Mesenchymal stem cell (in vitro differentiated cells and primary cell): ENCODE measurements at places on chromosomes 11 and 22.

- DNase-seq = no peak
Observed at GRCh38 chr11:6736495-6737121, 35.2 kb downstream of the OR2AG2 start.

DNA sequence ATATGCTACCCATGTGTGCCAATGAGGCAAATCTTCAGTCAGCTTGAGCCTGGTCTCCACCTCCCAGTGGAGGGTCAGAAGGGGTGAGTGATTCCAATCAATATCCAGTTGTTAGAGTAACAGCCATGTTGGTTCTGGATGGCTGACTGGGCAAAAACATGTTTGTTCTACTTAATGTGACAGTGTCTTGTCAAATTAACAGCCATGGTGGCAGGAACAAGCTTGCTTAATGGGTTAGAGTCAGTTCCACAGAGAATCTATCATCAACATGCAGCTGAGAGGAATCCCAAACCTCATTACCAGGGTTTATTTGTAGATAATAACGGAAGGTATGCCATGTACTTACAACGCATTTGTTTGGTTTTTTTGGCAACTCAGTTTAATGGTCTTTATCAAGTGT is 133.2 kb downstream of the SLC17A6 start:
- DNase-seq = no peak

GRCh38 chr11:33294224-33294623 is 37.0 kb downstream of the HIPK3 start:
- no peak for DNase-seq

GRCh38 chr22:35353318-35353717 is 27.6 kb upstream of the HMOX1 start:
- DNase-seq = no peak

DNA sequence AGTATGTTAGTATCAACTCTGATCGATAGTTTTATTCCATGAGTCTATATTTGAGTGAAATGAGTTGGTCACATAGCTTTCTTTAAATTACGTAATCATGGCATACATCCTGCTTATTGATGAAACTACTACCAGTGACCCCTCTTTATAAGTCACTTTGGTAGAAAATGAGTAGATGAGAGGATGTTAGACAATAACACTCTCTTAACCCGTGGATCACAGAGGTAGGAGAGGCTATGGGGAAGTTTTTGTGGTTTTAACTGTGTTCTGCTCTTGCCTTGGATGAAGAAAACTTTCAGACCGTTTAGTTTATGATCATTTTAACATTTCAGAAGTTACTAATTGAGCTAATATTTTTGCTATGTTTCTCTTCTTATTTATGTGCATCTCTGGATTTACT is 34.0 kb downstream of the TBCEL start:
- no peak for DNase-seq

DNA sequence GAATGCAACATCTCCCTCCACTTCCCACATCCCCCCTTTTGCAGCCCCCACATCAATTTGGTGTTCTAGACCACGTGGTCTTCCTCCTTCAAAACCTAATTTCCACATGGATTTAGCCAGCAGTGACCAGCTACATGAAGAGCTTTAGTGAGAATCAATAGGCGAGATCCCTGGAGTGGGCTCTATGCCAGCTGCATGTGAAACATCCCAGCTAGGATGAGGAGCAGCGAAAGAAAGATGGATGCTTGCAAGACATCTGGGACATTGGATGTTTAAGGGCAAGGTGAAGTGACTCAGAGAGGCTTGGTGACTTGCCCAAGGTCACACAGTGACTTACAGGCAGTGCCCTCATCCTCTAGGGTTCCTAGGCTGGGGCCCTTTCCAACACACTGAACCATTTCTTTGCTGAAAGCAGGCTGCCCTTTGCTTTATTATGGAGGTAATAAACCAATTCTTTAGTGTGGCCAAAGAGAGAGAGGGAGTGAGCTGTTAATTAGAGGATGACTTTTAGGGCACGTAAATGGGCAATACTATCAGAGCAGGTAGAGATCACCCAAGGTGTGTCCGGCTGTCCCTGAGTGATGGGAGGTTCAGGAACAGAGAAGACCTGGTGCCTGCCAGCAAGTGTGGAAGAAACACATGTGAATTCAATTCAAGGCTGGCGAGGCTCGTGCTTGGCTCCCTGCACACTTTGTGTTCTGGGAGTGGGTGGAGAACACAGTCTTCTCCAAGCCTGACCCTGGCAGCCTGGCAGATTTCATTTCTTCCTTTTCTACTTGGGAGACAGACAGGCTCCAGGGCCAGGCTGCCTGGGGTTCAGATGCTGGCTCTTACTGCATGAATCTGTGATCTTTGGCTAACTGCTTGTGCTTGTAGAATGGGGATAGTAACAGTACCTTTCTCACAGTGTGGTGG is 24.0 kb downstream of the TSPAN18 start:
- no peak for DNase-seq

GRCh38 chr22:28581016-28581415 is 98.6 kb downstream of the TTC28 start:
- no peak for DNase-seq

DNA sequence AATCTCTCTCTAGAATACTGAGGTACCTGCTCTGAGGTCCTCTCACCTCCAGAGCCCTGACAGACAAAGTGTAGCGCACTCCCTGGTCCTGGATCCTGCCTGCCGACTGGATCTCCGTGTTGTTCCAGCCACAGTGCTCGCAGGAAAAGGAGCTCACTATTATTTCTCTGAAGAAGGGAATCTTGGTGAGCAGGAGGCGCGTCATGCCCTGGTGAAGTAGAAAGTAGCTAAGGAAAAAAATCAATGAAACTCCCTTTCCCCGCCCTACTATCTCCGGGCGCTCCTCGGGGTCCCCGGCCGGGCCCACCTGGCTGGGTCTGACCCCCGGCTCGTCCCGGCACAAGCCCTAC is 412 bp downstream of the ZPR1 start:
- DNase-seq = peak; percentile 20

- no peak for DNase-seq
Observed at GRCh38 chr11:109378034-109378433, 44.0 kb upstream of the C11orf87 start.

- no peak for DNase-seq
Observed at GRCh38 chr11:16318320-16318719, 38.0 kb downstream of the SOX6 start.

DNA sequence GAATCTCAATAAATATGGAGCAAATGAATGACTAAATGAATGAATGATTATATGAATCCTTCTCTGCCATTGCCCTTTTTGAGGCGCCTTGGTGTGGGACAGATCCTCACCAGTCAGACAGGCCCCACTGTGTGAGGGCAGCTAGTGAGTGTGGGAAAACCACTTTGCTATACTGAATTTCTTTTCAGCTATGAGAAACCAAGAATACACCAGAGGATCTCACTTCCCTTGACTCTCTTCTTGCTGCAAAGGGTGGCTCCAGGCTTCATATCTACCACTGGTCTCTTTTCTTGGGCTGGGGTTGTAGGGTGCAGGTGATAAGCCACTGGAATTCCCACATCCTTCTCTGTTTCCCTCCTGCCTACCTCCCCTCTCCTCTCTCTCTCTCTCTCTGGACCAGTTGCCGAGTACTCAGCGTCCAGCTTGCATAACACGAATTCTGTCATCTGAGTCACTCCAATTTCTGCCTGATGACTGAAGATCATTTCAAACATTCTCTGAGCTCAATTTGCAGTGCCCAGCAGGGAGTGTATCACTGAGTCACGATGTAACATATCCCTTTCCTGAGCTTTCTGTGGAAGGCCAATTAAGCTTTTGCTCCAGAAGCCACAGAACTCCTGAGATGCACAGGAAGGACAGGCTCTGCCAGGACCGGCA is 304.3 kb upstream of the NCAM1 start:
- DNase-seq = no peak

GRCh38 chr11:36008584-36008983 is 64.7 kb downstream of the LDLRAD3 start:
- DNase-seq = no peak

DNA sequence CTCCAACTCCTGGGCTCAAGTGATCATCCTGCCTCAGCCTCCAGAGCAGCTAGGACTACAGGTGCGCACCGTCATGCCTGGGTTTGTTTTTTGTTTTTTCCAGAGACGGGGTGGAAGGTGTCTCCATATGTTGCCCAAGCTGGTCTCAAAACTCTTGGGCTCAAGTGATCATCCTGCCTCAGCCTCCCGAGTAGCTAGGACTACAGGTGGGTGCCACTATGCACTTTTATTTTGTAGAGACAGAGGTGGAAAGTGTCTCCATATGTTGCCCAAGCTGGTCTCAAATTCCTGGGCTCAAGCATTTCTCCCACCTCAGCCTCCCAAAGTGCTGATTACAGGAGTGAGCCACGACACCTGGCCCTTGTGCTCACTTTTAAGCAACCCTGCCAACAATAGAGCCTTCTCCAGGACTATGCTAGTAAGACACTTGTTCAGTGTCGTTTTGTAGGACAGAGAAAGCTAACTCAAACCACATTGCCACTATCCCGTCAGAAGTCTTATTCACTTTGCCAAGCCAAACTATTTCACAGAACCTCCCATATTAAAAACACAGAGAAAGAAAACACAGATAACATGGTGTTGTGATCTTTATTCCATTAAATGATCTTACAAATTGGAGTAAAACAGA is 9.4 kb upstream of the PLAAT3 start:
- no peak for DNase-seq

- peak; percentile 65 for DNase-seq
Observed at GRCh38 chr11:67303132-67303834, at the start of gene SSH3. SSH3 (plus strand) TSS chr11:67303530; CDS start chr11:67303626, 96 bp downstream.

GRCh38 chr11:1009991-1010390 is 26.5 kb downstream of the MUC6 start:
- DNase-seq = no peak

DNA sequence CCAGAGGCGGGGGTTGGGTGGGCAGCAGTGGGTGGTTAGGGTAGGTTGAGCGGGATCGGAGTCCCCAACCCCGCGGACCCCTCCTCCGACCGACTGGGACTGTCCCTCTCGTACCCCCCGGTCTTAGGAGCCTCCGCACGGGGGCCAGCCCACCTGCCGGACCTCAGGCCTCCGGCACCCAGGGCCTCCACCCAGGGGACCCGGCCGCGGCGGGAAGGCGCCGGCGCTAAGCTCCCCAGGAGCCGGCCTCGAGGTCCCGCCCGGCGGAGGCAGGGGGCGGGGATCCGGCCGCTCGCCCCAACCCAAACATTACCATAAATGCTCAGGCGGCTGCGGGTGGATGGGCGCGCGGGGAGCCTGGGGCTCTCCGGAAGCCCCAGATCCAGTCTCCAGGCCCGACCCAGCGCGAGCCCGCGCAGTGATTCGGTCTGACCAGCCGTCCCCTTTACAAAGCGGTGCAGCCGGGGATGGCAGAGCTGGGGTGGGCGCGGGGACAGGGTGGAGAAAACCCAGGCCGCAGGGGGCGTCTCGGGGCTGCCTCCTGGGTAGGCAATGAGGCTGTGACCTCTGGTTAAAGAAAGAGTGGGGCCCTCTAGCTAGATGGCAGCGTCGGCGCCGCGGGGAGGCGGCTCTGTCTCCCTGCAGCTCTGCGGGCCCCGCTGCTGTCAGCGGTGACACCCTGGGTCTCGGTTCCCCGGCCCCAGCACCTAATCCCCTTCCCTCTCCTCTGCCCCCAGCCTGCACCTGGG is 4.0 kb upstream of the MCAM start:
- peak; percentile 82 for DNase-seq

- DNase-seq = peak; percentile 89
Observed at GRCh38 chr11:34044664-34045485, 6.7 kb upstream of the CAPRIN1 start.

- no peak for DNase-seq
Observed at GRCh38 chr11:93278976-93279375, 51.6 kb upstream of the DEUP1 start.

DNA sequence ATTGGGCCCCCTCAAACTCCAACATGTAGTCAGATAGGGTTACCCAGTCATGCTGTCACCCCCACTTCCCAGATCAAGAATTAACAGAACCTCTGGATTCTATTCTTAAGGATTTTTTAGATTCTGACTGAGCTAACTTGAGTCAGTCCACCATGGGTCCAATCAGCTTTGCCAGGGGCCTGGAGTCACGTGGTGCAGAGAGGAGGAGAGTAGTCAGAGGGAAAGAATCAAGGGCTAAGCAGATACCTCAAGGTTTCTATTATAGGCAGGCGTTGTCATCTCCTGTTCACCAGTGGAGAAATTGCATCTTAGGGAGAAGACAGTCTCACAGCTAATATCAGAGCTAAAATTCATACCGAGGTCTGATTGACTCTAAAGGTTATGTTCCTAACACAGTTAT is 28.2 kb downstream of the FZD4 start:
- DNase-seq = no peak

DNA sequence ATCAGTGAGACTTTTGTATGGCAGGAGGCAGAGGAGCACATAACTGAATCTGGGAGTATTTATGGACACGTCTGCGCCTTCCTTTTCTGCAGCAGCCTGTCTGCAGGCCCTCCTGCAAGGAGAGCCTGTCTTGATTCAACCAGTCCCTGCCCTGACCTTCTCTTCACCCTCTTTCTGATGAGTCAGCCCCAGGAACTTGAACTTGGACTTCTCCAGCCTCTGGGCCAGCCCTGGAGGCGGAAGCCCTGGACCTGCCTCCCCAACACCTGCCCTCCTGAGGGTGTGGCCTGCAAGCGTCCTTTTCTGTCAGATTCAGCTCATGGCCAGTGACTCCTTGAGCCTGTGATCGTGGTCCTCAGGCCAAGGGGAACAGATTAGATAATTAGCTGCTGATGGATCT is 20.0 kb downstream of the DAGLA start:
- DNase-seq = peak; percentile 56

GRCh38 chr11:94796863-94797262 is 28.7 kb downstream of the AMOTL1 start:
- no peak for DNase-seq

DNA sequence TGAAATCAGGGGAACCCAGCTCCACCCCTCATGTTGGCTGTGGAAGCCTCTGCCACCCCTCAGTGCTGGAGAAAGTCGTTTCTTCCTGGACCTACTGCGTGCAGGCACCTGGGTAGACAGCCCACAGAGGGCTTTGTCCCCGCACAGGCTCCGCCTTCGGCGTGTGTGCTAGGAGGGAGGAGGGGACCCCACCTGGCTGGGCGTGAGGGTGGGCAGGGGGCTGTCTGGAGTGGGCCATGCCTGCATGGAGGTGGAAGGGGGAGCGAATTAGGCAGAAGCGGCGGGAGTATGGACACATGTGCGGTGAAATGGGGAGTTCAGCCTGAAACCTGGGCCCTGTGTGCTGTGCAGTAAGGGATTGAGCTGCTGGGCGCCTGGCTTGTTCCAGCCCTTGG is 49.3 kb downstream of the FBLN1 start:
- no peak for DNase-seq

DNA sequence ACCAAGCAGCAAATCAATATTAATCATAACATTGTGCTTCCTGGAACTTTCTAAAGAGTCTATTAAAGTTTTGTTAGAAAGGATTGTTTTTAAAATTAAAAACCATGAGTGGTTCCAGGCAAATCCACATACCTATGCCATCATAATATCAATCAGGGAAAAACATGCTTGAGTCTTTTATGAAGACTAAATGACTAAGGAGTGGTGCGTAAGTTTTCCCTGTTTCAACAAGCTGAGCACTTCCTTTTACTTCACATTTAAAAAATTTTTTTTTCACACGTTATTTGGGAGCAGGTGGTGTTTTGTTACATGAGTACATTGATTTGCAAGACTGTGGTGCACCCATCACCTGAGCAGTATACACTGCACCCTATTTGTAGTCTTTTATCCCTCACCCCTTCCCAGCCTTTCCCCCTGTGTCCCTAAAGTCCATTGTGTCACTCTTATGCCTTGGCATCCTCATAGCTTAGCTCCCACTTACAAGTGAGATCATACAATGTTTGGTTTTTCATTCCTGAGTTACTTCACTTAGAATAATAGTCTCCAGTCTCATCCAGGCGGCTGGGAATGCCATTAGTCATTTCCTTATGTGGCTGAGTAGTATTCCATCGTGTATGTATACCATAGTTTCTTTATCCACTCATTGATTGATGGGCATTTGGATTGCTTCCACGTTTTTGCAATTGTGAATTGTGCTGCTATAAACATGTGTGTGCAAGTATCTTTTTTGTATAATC is 1190.3 kb upstream of the RAG2 start:
- peak; percentile 90 for DNase-seq
